ENCODE measurements at places on chromosomes 2 and 18.

GRCh38 chr2:226295681-226296080, 503.9 kb downstream of the IRS1 start:
- no peak for DNase-seq

GRCh38 chr2:70686577-70687460, 81.2 kb downstream of the ADD2 start:
- peak; percentile 3 for DNase-seq

- no peak for DNase-seq
Observed at GRCh38 chr2:71474116-71474743, 20.9 kb downstream of the DYSF start.

GRCh38 chr2:61707984-61708852, 145.6 kb downstream of the FAM161A start:
- peak; percentile 74 for DNase-seq

DNA sequence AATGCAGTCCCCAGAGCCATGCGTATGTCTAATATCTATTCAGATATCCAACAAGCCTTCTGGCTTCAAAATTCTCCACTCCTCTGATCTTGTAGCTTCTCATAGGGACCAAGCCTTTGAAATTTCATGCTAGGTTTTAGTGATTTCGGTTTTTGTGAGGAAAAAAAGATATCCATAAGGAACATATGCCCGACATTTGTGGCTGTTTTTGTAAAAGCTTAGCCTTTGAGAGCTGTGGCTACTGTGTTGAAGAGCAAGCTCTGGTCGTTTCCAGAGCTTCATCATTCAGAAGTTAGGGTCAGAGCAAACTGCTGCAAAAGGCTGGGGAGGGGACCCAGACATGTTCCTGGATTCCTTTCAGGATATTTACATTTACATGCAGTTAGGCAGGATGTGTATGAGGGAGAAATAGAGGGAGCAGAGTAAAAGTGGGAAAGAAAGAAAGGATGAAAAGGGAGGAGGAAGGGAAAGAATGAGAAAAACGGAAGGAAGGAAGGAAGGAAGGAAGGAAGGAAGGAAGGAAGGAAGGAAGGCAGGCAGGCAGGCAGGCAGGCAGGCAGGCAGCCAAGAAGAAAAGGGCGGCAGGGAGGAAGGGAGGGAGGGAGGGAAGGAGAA, 70.2 kb downstream of the NCKAP5 start:
- DNase-seq = no peak

- DNase-seq = no peak
Observed at GRCh38 chr2:218478544-218478943, 59.6 kb downstream of the VIL1 start.

DNA sequence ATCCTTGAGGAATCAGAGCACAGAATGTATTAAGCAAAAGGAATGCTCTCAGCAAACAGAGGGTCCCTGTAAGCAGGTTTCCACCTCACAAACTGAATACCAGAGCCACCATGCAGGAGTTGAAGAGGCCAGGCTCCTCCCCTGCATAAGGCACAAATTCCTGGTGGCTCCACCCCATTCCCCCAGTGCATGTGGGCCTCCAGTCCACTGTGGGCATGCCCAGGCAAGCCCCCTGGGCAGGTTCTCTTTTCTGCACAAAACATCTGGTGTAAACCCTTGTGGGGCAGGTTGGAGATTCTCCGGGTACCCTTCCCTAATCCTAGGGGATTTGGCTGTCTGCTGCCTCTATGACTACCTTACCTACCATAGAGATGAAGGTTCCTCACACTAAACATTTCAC, 166.5 kb downstream of the PTPRM start:
- DNase-seq = no peak

DNA sequence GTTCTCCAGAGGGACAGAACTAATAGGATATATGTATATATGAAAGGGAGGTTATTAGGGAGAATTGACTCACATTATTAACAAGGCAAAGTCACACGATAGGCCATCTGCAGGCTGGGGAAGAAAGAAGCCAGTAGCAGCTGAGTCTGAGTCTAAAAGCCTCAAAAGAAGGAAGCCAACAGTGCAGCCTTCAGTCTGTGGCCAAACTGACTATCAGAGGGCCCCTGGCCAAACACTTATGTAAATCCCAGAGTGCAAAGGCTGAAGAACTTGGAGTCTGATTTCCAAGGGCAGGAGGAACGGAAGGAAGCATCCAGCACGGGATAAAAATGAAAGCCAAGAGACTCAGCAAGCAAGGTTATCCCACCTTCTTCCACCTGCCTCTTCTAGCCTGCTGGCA, 108.0 kb upstream of the LDLRAD4 start:
- DNase-seq = no peak
